ENCODE measurements at places on chromosomes 16 and 17. TPM values are rescaled to one million over a fixed set of nuclear protein-coding genes. Genes with fewer than 3 reads are reported as not detected.

CENPX gene
- total RNA-seq = 97.0 TPM

DRC7 gene
- not detected for total RNA-seq

WFIKKN2 gene
- total RNA-seq = not detected

NAGS gene
- 2.6 TPM for total RNA-seq

CETP gene
- total RNA-seq = not detected

DNA sequence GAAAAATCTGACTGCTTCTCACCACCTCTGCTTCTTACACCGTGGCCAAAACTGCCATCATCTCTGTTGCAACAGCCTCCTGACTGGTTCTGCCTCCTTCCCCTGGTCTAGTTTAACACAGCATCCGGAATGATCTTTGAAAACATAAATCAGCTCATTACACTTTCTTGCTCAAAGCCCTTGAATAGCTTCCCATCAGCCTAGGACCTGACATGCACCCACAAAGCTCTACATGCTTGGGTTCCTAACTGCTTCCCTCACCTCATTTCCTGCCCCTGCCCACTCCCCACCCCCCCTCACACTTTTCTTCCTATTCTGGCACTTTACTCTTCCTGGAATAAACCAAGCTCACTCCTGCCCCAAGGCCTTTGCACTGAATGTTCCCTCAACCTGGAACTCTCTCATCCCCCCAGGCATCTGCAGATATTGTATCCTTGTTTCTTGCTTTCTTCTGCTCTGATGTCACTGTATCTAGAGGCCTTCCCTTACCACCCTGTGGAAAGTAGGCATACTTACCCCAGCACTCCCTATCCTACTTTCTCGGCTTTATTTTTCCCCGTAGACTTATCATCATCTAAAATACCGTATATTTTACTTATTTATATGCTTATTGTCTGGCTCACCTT lies 112.4 kb downstream of the FTO start:
- no peak for DNase-seq

DNA sequence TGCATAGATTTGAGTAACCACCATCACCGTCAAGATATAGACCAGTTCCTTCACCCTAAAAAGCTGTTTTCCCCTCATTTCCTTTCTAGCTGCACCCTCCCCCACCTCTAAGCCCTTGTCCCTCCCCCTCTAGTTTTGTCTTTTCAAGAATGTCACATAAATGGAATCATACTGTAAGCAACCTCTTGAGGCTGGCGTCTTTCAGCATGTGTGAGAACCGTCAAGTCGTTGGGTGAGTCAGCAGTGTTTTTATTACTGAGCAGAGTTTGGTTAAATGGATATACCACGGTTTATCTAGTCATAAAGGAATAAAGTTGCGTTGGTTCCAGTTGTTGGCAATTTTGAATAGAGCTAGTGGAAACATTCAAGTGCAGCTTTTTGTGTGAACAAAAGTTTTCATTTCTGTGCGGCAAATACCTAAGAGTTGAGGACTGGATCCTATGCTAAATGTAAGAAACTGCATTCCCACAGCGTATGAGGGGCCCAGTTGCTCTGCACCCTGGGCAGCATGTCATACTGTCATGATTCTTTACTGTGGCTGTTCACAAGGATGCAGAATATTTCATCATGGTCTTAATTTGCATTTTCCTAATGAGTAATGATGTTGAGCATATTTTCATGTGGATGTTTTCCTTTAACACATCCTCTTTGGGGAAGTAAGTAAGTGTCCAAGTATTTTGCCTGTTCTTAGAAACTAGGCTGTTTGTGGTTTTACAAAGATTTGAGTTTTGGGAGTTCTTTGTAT lies 264.3 kb downstream of the CPPED1 start:
- DNase-seq = peak; percentile 63
